ENCODE measurements at places on chromosomes 3 and 15.

GRCh38 chr3:37899101-37899707 is 37.5 kb downstream of the CTDSPL start:
- DNase-seq: no peak

DNA sequence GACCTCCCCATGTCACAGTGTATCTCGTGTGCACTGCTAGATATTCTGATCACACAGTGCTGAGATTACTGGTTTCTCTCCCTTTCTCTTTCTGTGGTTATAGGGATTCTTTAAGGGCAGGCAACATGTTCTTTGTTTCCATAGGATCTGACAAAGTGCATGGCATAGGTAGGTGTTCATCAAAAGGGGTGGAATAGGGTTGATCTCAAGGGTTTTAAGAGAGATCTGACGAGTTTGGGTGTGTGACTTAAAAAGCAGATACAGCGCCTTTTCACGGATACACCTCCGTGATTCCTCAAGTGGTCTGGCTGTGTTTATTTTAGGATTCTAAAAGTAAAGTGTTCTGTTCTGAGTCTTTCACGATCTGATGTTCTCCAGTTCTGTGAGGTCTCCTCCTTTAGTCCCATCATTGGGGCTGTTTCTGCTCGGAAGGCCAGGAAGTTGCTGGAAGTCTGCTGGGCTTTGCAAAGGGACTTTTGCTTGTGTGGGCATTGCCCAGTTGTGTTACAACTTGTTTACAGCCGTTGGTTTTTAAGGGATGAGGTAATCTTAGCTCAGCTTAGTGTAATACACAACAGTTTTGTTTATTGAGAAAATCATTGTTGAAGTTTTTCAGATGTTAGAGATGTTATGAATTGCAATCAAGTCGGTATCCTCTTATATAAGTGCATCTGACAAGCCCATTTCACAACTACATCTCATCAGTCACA is 34.8 kb downstream of the IGF1R start:
- no peak for DNase-seq

- no peak for DNase-seq
Observed at GRCh38 chr15:95687686-95688085, 642.8 kb upstream of the NR2F2 start.

DNA sequence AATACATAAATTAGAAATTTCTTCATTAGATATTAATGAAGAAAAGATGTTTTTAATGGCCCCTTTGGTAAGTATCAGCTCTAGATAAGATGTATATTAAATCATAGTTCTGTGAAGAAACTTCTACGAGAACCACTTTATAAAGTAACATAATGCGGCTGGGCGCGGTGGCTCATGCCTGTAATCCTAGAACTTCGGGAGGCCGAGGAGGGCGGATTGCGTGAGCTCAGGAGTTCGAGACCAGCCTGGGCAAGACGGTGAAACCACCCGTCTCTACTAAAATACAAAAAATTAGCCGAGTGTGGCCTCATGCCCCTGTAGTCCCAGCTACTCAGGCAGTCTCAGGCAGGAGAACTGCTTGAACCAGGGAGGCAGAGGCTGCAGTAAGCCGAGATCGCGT is 2.5 kb downstream of the KPNA1 start:
- no peak for DNase-seq

DNA sequence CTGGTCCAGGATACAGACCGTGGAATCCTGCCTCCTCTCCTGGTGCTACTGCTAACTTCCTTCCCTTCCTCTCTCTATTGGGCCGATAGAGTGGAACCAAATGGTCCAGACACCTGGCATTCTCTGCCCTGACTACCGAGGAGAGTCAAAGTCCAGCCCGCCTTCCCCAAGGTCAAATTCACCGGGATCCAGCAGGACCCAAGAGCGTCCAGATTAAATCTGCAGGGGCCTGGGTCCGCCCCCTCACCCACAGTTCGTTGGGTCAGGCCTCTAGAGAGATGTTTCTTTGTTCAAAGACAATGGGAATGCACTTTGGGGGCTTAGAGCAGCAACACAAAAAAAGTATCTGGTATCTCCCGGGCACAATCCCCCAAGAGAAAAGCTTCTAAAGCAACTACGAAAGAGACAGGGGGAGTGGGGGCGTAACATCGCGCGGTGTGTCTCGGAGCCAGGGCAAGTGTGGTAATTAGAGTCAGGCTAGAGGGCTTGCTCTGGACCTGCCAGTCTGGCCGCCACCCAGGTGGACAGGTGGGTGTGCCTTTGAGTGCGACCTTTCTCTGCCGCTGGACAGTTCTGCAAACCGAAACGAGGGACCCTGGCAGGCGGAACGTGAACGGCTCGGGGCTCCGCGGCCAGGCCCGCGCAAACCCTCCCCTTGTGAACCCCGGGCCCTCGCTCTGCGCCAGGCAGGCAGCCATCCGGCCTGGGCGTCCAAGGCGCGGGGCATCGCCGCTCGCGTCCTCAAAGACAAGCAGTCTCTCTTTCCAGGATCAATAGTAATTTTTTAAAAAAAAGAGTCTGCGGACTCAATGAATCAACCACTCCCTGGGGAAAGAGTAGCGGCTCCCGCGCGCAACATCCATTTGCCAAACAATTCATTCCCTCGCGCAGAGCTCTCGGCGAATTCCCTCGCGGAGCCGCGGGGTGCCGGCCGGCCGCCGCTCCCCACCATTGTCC is 806 bp downstream of the KLHL25 start:
- DNase-seq: peak; percentile 42

DNA sequence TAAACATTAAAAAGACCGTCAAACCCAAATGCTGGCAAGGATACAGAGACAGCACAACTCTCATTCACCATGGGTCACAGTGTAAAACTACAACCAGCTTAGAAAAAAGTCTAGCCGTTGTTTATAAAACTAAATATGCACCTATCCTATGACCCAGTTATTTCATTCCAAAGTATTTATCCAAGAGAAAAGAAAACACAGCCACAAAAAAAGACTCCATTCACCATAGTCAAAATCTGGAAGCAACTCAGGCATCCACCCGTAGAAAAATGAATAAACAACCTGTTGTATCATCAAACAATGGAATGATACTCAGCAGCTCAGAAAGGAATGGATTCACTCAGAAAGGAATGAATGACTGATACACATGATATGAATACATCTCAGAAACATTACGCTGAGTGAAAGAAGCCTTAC is 28.6 kb downstream of the PLD1 start:
- DNase-seq: no peak

- no peak for DNase-seq
Observed at GRCh38 chr3:5788496-5788895, 601.0 kb downstream of the EDEM1 start.

DNA sequence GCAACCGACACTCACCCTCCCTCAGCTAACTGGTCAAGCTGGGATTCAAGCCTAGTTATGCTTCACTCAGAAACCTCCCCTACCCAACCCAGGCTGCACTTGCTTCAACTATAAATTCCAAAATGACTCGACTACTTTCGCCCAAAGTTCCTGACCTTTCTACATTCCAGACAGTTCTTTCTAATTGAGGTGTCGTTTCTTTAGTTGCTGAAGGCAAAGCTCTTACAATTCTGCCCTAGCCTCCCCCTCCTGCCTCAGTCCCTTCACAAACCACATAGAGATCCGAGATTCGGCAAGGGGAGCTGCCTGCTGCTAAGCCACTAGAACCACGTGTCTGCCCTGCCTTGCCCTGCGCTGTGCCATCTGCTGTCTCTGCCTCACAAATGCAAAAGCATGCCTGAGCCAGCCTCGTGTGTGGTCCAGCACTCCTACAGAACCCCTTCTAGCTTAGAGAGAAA is 74.7 kb upstream of the SH3GL3 start:
- DNase-seq: no peak

DNA sequence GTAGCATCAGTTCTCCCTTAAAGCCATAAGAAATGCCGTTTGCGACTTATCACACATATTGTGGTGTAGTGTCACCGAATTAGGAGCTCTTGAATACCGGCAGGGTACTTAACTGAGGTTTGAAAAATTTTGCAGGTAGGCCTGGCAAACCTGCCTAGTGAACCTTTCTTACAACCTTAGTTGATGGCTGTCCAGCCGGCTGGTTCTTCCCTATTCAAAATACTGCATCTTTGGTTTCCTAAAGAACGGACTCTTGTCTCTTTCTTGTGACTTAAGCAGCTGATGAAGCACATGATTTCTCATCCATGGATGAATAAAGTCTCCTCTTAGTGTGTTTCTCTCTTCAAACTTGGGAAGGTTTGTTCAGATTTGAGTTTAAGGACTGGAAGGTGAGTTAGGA is 1.5 kb downstream of the RAB7A start:
- no peak for DNase-seq

GRCh38 chr3:128572644-128573105 is 77.9 kb downstream of the RPN1 start:
- no peak for DNase-seq

DNA sequence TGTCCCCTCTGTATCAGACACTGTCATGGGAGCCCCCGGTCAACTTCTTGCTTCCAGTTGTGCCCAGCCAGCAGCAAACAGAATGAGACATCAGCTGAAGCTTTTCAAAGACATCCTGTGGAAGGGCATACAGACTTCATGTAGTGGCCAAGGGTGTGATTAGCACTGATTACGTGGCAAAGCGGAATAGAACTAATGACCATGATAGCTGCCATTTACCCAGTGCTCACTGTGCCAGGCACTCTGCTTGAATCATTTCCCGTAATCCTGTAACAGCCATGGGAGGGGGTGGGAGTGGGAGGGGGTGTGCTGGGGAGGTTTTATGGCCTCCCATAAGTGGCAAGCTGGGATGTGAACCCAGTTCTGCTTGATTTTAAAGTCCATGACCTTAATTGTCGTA is 29.5 kb downstream of the LPP start:
- no peak for DNase-seq

- no peak for DNase-seq
Observed at GRCh38 chr3:42652251-42652610, 1.3 kb upstream of the ZBTB47 start.

DNA sequence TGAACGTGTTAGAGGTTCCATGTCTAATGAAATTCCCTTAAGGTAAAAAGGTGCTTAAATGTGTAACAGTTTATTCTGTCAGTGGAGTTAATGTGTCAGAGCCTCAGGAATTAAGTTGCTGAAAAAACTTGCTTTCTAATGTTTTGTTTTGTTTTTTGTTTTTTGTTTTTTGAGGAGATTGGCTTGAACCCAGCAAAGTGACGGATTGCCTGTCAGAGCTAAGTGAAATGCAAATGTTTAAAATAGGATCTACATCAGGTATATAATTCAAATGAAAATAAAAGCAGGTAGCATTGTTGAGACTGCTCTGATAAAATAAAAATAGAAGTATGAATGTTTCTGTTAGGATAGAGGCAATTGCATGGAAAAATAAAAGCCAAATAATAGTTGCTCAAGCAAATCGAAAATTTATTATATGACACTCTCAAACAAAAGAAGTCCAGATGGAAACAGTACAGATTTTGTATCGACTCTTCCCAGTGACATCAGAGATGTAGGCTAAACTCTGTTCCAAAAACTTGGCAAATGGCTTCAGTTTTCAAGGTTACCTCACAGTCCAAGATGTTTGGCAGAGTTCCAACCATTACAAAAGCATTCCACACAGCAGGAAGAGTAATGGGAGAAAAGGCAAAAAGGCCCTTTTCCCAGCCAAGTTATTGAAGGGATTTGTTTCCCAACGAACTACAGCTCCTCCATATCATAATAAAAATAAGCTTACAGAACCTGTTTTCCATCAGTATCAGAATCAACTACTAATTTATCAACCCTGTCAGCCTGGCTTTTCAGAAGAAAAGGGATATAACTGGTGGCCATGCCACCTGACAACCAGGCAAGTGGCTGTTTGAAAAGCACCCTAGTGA is 291.0 kb downstream of the TBL1XR1 start:
- no peak for DNase-seq

GRCh38 chr3:172203522-172204258 is 164.3 kb downstream of the FNDC3B start:
- no peak for DNase-seq

DNA sequence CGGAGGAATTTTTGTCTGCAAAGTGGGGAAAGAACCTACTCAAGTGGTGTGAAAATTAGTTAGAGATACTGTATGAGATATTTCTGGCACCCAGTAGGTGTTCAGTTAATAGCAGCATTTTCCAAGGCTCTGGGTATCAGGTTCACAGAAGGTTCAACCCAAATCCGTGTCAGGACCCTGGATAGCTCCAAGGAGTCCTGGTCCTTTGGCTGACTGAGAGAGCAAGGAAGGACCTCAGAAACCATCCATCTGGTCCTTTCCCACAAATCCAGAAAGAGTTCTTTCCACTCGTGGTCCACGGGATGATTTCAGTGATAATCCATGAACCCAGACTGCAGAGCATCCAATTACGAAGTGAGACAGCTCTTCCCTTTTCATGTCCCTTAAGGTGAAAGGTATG is 51.4 kb downstream of the SLC6A11 start:
- no peak for DNase-seq

DNA sequence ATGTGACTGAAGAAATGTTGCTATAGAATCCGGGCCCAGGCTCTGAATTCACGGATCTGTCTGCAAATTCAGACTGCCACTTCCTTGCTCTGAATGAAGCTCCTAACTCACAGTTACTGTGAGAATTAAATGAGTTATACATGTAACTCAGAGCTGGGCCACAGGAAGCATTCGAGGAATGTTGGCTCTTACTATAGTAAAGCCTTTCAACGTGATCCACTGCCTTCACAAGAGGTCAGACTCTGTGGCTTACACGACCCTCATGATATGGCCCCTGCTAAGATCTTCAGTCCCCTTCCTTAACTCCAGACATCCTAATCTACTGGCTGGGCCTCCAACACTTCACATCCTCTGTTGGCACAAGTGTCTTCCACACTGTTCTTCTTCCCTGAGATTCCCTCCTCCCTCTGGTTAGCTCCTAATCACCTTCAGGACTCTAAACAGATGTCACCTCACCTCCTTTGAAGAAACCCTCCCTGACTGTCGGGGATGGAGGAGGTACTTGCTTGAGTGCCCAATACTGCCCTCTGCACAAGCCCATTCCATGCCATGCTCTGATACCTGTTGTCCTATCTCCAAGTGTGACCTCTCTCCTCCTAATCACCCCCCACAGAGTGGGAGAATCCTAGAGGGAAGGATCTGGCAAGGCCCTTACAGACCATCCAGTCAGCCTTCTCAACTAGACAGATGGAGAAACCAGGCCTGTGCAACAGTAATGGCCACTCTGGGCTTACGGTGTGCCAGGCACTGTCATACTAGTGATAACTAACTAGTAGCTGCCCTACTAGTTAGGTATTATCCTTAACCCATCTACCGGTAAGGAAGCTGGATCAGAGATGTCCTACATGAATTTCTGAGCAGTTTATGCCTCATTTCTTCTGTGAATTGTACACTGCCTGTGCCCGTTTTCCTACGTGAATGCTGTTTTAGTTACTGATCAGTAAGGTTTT is 1.3 kb downstream of the ACTR8 start:
- DNase-seq: no peak

- DNase-seq: peak; percentile 25
Observed at GRCh38 chr3:42780892-42781700, 8.0 kb upstream of the CCDC13 start.

GRCh38 chr3:37295925-37296324 is 121.5 kb upstream of the LRRFIP2 start:
- no peak for DNase-seq

DNA sequence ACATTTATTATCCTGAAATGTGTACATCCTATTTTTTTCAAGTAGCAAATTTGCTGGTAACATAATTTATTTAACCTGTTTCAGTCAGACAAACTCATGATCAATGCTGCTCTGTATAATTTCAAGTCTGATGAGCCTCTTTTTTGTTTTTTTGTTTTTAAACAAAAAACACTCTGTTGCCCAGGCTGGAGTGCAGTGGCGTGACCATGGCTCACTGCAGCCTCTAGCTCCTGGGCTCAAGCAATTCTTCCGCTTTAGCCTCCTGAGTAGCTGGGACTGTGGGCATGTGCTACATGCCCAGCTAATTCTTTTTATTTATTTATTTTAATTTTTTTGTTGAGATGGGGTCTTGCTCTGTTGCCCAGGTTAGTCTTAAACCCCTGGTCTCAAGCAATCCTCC is 40.1 kb upstream of the CAPN3 start:
- no peak for DNase-seq

Measured in T1000 (cell line).